ENCODE measurements at places on chromosomes 3 and 15.

GRCh38 chr3:62226601-62227339 lies 146.6 kb downstream of the FEZF2 start:
- no peak for DNase-seq

DNA sequence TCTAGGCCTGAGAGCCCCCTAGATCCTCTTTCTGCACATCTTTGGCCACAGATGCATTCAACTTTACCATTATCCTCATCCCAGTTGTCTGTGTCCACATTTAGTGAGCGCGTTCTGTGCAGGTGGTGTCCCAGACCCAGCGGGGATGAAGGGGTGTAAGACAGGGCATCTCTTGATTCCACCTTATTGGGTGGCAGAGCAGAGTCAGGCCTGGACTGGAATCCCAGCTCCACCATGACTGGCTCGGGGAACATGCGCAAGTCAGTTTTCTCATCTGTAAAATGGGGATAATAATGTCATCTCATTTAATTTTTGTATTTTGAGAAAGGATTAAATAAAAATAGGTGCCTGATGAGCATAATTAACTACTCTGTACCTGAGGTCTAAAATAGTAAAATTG lies 7.8 kb downstream of the SMAD6 start:
- no peak for DNase-seq

GRCh38 chr15:62569460-62570404 lies 404.6 kb upstream of the C2CD4B start:
- DNase-seq, result no peak

GRCh38 chr3:146685050-146685814 lies 80.1 kb upstream of the PLSCR5 start:
- DNase-seq, result no peak

GRCh38 chr3:13088028-13089006 lies 15.1 kb upstream of the IQSEC1 start:
- DNase-seq, result no peak

- no peak for DNase-seq
These were observed 5.6 kb upstream of the CCR9 start for GRCh38 chr3:45880725-45881077.

DNA sequence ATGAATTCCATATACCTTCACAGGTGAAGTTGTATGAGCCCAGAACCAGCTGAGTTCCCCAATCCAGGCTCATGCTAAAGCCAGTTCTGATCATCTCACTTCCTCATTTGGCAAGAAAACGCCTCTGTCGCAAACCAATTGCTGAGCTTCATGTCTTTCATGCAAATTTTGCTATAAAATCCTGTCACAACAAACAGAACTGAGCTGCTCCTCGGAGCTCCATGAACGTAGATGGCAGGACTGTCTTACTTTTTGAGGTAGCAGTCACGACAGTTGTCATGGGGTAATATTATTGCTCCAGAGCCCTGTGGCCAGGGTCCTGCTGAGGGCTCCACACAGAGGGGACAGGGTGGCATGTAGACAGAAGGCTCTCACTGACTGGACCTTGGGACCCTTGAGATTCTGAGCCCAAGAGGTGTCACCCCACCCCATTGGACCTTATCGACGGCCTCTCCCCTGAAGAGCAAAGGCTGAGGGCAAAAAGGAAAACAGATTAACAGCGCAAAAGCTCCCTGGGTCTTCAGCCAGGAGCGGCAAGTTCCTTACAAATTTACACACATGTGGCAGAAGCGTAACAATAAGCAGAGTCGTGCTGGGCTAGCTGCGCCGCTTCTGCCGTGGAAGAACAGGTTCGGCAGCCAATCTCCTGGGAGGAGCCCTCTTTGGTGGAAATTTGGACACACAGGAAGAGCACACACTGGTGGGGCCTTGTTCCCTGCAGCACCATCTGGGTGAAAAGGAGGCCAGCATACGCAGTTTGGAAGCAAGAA lies 249.2 kb downstream of the OPA1 start:
- DNase-seq, result no peak

- DNase-seq, result no peak
These were observed 1.8 kb downstream of the CAMKV start for GRCh38 chr3:49867871-49868321.

- no peak for DNase-seq
These were observed 60.6 kb downstream of the FAM227B start for GRCh38 chr15:49560045-49560444.

GRCh38 chr3:175077216-175077615 lies 218.1 kb downstream of the NAALADL2 start:
- no peak for DNase-seq

DNA sequence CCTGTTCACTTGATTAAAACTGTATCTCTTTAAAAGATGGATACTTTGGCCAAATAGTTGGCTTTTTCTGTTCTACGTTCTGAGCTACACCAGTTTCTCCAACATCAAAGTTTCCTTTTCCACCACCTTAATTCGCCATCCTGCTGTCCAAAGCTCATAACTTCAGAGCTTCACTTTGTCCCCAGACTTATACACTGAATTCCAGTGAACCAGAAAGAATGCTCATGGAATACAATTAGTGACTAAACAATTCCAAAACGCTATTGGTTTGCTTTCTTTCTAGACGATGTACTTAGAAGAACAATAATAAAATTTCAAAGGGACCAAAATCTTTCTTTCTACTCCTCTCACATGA lies 23.2 kb downstream of the GPR15 start:
- no peak for DNase-seq

DNA sequence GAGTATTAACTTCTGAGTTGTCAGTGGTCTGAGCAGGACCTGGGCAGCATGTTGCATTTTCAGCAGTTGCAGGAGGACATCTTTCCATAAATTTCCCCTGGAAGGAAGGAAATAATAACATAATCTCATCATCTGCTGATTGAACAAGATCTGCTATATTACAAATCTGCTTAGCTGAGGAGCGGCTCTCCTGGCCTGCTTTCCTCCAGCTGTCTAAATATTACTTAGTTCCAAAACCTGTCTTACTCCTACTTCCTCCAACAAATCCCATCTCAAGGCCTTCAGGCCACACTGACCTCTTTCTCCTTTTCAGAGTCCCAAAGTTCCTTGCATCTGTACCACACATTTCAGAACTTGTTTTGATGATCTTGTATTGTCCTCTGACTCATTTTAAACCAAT lies 364.4 kb upstream of the MCTP2 start:
- no peak for DNase-seq

- no peak for DNase-seq
These were observed 12.2 kb upstream of the MAPK6 start for GRCh38 chr15:52006702-52007340.

- no peak for DNase-seq
These were observed 837.1 kb downstream of the AGBL1 start for GRCh38 chr15:86916671-86917360.
